Spinal cord (tissue), 10 donors: ENCODE measurements at places on chromosomes 16 and 17. TPM values are rescaled to one million over a fixed set of nuclear protein-coding genes. Genes with fewer than 3 reads are reported as not detected.

SLC7A5 gene
- polyA plus RNA-seq = 112 TPM

SOCS1 gene
- 5.3 TPM for polyA plus RNA-seq

C16orf95 gene
- 6.3 TPM for polyA plus RNA-seq

SIRT7 gene
- polyA plus RNA-seq = 24.2 TPM

USP43 gene
- polyA plus RNA-seq = 6.5 TPM

ARL17A gene
- polyA plus RNA-seq = 24.1 TPM

SHISA9 gene
- 20.0 TPM for polyA plus RNA-seq

NUP93 gene
- polyA plus RNA-seq = 117 TPM

TBX4 gene
- not detected for polyA plus RNA-seq

SNN gene
- polyA plus RNA-seq = 223 TPM
